ENCODE measurements at places on chromosomes 11 and 22. TPM values are rescaled to one million over a fixed set of nuclear protein-coding genes. Genes with fewer than 3 reads are reported as not detected.

The DEUP1 gene
- total RNA-seq = not detected

The ANAPC15 gene
- 67.0 TPM for total RNA-seq

The CLMP gene
- 0.18 TPM for total RNA-seq

The FAM83F gene
- not detected for total RNA-seq

The SFI1 gene
- 46.4 TPM for total RNA-seq

The DBX1 gene
- not detected for total RNA-seq

The FBXO7 gene
- total RNA-seq = 79.0 TPM

The CDHR5 gene
- total RNA-seq = not detected

The MRGPRE gene
- not detected for total RNA-seq

The OR56A1 gene
- not detected for total RNA-seq

The HEPN1 gene
- not detected for total RNA-seq

The TMEM225 gene
- total RNA-seq = not detected

The RASL10A gene
- 1.9 TPM for total RNA-seq

The FGF3 gene
- not detected for total RNA-seq

The PICK1 gene
- total RNA-seq = 18.5 TPM

The ENTHD1 gene
- total RNA-seq = not detected

The OR8A1 gene
- total RNA-seq = not detected

The KCNE3 gene
- 1.3 TPM for total RNA-seq

The LARGE2 gene
- not detected for total RNA-seq

The CHRNA10 gene
- 3.0 TPM for total RNA-seq

The ZNF202 gene
- 13.1 TPM for total RNA-seq

The POU2AF3 gene
- not detected for total RNA-seq

The C11orf16 gene
- not detected for total RNA-seq

The TMEM80 gene
- total RNA-seq = 24.1 TPM

The STX5 gene
- 41.3 TPM for total RNA-seq

The PC gene
- 17.5 TPM for total RNA-seq

The SCGB1C1 gene
- total RNA-seq = not detected

The TRIM48 gene
- not detected for total RNA-seq

The ALX4 gene
- not detected for total RNA-seq

The HEPHL1 gene
- total RNA-seq = not detected

The IFITM10 gene
- 0.62 TPM for total RNA-seq

The RAG2 gene
- not detected for total RNA-seq

The CHRDL2 gene
- total RNA-seq = not detected

The NPAT gene
- total RNA-seq = 19.7 TPM

The LDHAL6A gene
- total RNA-seq = not detected

The ZNF214 gene
- 1.7 TPM for total RNA-seq

The NF2 gene
- 114 TPM for total RNA-seq

The GPR83 gene
- total RNA-seq = not detected

The TP53I11 gene
- total RNA-seq = 78.2 TPM

The OR51I1 gene
- total RNA-seq = not detected

The C11orf65 gene
- total RNA-seq = not detected

The LRRC74B gene
- not detected for total RNA-seq

The RIMBP3B gene
- not detected for total RNA-seq

The OPCML gene
- not detected for total RNA-seq

The TRIM5 gene
- total RNA-seq = 54.5 TPM

The TEX54 gene
- not detected for total RNA-seq

The ADAMTS8 gene
- not detected for total RNA-seq

The MMP13 gene
- total RNA-seq = not detected

The CD59 gene
- 1,141 TPM for total RNA-seq

The OR8D1 gene
- not detected for total RNA-seq

The ARHGAP32 gene
- 6.4 TPM for total RNA-seq

The MTFP1 gene
- total RNA-seq = 30.3 TPM

The SERPINH1 gene
- 409 TPM for total RNA-seq

The ESAM gene
- 303 TPM for total RNA-seq

The CECR2 gene
- total RNA-seq = 2.1 TPM

The CATSPERZ gene
- total RNA-seq = not detected

The MS4A7 gene
- not detected for total RNA-seq

The GAL3ST3 gene
- not detected for total RNA-seq

The SLC5A12 gene
- not detected for total RNA-seq
